Adrenal gland (tissue), 19 donors: ENCODE measurements at places on chromosomes 1 and 21. TPM values are rescaled to one million over a fixed set of nuclear protein-coding genes. Genes with fewer than 3 reads are reported as not detected.

DNA sequence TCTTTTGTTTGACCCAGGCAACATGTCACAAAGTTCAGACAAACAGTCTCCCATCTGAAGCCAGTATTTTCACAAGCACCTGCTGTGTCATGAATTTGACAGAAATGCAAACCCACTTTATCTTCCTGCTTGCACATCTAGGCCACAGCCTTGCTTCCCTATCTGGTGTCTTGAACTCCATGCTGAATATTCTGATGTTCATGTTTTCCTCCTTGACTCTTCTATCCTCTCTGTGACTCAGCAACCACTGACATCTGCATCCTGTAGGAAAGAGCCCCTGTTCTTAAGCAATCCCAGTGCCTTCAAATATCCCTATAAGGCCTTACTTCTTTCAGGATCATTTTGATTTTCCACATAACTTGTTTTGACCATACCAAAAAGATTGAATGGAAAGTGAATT, 6.5 kb downstream of the CD55 start:
- no peak for DNase-seq

- DNase-seq, result no peak
These were observed 1244.6 kb upstream of the ADGRL4 start for GRCh38 chr1:80251171-80251570.

DNA sequence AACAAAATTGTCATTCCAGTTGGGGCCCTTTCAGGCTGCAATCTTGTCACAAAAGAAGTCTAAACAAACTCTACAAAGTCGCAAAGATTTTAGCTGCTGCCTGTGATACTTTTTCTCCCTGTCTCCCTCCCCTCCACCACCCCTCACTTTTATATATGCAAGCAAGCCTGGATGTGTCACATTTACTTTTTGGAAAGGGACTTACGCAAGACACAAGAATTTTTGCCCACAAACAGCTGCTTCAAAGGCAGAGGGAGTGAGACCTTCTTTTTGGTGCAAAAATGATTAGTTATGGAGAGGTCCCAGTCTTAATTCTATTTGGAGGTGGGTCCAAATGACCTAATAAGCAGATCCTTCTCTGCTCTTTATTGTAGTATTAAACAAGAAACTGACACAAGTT, 22.9 kb upstream of the RALGPS2 start:
- no peak for DNase-seq

- DNase-seq, result no peak
These were observed 40.1 kb upstream of the COL6A2 start for GRCh38 chr21:46057710-46058241.

DNA sequence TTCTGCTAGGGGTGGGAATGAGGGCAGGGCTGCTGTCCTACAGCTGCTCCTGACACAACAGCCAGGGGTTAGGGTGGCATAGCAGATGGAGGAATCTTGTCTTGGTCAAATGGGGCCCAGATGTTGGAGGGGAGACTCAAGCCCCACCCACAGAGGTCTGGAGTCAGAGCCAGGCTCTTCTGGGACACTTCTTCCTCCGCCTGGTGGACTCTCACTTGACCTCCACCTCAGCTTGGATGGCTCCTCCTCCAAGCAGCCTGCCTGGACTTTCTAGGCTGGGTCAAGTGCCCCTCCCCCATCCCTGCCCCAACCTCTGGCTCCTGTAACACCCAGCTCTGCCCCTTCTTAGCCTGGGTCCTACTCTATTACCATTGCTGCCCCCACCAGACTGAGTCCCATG, 35.5 kb downstream of the EPHA2 start:
- DNase-seq, result peak; percentile 20

GRCh38 chr1:94303005-94303404, 65.6 kb upstream of the ARHGAP29 start:
- DNase-seq, result no peak

The SPSB1 gene
- total RNA-seq, result 14.0 TPM

The HES4 gene
- total RNA-seq, result 8.5 TPM

- DNase-seq, result no peak
These were observed 68.6 kb downstream of the PIK3CD start for GRCh38 chr1:9719978-9720722.

The SPRR1A gene
- total RNA-seq, result not detected
